ENCODE measurements at places on chromosomes 1 and 21. TPM values are rescaled to one million over a fixed set of nuclear protein-coding genes. Genes with fewer than 3 reads are reported as not detected.

GRCh38 chr1:236018885-236019453 lies 45.9 kb downstream of the NID1 start:
- DNase-seq, result no peak

DNA sequence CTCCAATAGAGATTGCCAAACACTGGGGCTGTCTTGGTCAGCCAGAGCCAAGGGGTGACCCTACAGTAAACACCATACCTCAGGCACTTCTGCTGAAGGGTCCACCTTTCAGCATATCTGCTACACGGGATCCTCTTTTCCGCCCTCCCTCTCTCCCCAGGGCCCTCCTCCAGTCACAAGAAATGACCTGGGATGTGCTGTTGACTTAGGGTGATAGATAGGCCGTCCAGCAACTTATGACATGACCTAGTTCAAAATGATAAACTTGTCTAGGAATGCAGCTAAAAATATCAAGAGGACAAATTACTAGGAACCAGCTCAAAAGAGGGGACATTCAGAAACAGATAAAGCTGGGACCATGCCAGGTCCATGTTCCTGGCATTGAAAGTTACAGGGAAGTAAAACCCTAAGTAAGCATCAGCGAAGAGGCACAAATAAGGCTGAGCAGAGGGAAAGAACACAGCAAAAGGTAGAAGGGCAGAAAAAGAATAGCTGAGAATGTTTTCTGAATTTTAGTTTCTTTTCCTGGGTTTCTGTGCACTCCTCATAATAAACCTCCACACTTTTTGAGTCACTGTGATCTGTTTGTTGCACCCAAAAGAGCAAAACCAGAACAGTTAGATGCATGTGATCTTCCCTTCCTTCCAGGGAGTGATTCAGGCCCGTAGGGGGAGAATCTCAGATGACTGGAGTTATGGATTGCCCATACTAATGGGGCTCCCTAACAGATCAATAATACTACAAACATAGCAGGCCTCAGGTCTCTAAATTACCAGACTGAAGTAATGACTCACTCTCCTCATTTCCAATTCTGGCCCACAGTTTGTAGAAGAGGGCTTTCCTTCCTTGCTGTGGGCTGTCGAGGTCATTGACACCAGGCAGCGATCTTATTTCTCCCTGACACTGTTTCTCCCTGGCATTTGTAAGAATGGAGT lies 48.9 kb upstream of the F3 start:
- DNase-seq, result no peak

DNA sequence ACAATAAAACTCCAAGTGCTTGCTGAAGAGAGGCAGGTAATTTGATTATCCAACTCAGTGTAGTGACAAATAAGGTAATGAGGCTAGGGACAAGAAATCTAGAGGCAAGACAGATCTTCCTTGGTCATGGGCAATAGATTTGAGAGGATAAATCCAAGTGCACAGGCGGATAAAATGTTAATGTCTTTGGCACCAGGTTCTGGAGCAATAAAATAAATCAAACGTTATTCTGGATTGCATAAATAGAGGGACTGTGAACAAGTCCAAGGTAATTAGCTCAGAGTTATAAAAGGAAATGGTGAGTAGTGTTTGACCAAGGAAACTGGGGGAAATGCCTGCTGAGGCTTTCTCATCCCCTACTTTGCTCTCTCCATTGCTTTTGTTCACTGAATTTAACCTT lies 329.3 kb upstream of the PROX1 start:
- no peak for DNase-seq

DNA sequence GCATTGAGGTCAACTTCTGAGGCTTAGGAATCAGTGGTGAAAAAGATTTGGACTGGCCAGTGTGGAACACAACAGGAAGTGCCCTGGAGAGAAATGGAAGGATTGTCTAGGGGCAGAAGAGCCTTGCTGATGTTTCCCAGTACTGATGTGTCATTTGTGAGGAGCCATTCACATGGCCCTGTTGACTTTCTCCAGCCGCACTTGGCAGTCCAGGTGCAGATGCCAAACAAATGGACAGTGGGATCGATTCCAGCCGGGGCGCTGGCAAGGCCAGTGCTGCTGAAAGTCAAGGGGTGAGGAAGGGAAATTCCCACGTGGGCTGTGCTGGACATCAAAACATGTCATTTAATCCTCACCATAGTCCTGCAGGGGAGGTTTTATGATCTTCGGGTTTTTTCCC lies 4.9 kb upstream of the TRIM63 start:
- no peak for DNase-seq

GRCh38 chr1:20350421-20350820 lies 59.7 kb downstream of the VWA5B1 start:
- DNase-seq, result no peak

GRCh38 chr1:65147424-65148177 lies 402 bp upstream of the AK4 start:
- DNase-seq, result peak; percentile 63

Gene RAB7B
- 9.0 TPM for total RNA-seq

Gene HSPG2
- 235 TPM for total RNA-seq

Gene PLA2G2D
- not detected for total RNA-seq

All from HT-29 (cell line).